ENCODE measurements at places on chromosomes 4 and X.

DNA sequence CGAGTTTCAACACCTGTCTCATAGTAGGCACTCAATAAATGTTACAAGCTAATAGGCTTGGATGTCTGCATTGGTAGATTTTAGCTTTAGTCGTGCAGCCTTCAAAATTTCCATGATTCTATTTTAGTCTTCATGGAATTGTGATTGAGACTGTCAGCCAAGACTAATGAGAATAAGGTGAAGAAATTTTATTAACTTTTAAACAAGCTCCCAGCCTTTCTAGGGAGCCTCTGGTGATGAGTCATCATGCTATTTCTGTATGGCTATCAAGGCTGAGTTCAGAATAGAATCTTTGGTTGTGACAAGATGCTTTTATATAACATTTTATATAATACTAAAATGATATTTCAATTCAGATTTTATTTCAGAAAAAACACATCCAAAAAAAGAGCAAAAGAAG lies 685.8 kb downstream of the GABRG1 start:
- DNase-seq: no peak

DNA sequence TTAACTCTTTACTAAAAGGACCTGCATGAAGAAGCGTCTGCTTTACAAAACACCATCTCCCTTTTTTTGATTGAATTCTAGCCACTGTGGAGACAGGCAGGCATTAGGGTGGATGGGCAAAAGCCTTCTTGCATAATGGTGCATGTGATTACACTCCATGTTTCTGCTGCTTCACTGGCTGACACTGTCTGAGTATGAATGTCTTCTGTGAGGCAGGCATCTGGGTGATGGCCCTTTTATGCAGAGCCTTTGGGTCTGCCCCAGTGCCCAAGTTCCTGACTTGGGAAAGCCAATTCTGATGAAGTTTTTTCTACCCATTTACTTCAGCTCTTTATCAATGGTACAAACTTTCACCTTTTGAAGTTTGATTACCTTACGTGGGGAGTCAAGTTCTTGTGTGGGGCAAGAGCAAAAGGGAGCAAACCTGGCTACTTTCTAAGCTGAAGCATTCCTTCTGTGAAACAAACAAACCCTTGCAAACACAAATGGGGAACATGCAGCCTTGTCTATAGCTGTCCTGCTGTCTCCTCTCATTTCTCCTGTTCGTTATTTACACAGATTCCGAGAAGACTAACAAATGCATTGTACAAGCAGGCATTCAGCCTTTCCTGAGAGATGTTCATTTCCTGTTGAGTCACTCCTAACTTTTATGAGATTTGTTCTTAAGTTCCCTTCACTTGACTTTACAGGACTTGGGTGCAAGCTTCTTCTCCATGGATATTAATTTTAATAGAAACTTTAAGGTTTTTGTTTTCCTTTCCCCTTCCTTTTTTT lies 301.9 kb downstream of the TLL1 start:
- DNase-seq: no peak

DNA sequence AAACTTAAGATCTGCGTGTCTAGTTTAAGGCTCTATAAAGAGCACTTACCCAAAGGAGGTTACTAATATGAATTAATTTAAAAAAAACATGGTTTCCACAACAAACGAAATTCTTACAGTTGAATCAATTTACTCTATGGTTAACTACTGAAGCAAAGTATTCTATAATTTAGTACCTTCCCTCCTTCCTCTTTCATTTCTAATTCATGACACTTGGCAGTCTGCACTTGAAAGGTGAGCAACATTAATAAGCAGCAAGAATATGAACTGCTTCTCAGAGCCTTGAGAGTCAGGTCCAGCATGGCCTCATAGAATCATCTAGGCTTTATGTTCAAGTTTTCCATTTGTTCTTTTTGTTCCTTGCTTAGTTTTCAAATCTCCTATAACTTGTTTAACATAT lies 42.7 kb downstream of the TAPT1 start:
- no peak for DNase-seq

DNA sequence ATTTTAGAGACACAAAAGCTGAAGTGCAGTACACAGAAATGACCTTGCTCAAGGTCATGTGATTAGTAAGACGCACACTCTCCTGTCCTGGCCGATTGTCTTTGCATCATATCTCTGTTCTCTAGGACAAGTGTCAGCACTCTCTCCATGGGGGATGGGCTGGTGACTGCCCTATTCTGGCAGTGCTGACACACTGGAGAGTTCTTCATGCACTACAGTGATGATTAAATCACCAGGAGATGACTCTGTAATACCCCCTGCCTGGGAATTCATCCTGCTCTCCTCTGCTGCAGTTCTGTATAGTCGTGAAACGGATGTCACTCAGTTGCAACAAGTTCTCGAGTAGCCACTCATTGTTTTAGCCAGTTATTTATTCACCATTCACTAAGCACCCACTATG lies 5.3 kb upstream of the SHISA3 start:
- DNase-seq: no peak

DNA sequence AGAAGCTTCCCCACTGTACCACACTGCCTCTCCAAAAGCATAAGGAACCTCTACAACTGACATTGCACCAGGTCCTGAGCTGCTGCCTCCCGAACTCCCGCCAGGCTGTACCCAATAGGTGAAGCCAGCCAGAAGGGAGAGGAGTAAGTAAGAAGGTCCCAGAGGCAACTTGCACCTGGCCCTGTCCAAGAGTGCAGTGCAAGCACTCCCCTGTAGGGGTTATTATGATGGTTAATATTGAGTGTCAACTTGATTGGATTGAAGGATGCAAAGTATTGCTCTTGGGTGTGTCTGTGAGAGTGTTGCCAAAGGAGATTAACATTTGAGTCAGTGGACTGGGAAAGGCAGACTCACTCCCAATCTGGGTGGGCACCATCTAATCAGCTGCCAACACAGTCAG lies 879.3 kb upstream of the SLIT2 start:
- DNase-seq: no peak

GRCh38 chr4:10302096-10302495 lies 155.1 kb downstream of the ZNF518B start:
- DNase-seq: no peak

DNA sequence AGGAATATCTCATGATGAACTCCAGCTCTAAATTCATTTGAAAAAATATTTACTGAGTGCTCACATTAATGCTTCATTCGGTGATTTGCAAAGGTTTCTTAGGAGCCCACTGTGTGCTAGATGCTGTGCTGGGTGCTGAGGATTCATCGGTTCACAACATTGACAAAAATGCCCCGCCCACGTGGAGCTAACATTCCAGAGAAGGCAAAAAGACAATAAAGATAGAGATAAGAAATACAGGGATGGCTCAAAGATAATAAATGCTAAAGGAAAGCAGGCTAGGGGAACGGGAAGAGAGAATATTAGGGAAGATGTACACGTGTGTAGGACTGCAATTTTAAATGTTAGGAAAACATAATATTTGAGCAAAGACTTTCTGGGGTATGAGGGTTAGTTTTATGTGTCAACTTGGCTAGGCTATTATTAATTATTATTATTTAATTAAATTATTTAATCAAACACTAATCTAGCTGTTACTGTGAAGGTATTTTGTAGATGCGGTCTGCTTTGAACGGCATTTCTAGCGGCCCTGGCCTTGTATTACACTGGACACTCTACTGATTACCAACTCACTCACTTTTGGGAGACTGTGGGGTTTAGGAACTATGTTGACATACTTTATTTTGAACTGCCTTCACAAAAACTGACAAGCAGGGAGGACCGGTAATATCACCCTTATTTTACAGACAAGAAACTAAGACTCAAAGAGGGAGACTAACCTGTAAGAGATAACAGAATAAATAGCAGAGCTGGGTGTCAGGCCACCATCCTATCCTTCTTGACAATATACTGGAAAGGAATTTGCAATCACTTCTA lies 61.9 kb upstream of the IRF2 start:
- no peak for DNase-seq

GRCh38 chrX:138986235-138986634 lies 274.7 kb upstream of the FGF13 start:
- DNase-seq: no peak

Data from NCI-H524 treated with DMSO at 0.1 percent for 48 hours (cell line).